ENCODE measurements at places on chromosomes 1 and 21.

GRCh38 chr21:42716074-42716473 lies 62.7 kb downstream of the PDE9A start:
- DNase-seq = no peak

GRCh38 chr1:14590411-14591180 lies 7.9 kb upstream of the KAZN start:
- no peak for DNase-seq

DNA sequence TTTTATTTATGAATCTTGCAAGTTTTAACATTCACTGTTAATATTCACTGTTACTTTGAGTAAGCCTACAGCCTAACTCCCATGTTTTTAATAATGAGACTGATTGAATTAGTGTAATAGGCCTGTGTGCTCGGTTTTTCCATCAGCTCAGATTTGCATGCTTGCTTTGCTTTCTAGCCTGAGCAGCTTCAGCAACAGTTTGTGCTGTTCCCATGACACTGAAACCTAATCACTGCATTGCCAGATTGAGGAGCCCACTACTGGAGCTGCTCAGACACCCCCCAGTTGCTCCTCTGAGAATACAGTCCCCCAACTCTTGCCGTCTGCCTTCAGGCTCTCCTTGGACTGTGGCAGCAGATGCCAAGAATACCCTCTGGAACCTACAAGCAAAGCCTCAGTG lies 695.4 kb downstream of the BRINP3 start:
- DNase-seq = no peak

- no peak for DNase-seq
Measured at GRCh38 chr1:245121523-245121922, 33.3 kb upstream of the KIF26B start.

GRCh38 chr1:41891199-41891896 lies 27.4 kb downstream of the HIVEP3 start:
- peak; percentile 18 for DNase-seq

GRCh38 chr1:93704052-93704451 lies 22.4 kb upstream of the BCAR3 start:
- no peak for DNase-seq

- DNase-seq = no peak
Measured at GRCh38 chr1:15985611-15986297, 9.9 kb upstream of the ZBTB17 start.

DNA sequence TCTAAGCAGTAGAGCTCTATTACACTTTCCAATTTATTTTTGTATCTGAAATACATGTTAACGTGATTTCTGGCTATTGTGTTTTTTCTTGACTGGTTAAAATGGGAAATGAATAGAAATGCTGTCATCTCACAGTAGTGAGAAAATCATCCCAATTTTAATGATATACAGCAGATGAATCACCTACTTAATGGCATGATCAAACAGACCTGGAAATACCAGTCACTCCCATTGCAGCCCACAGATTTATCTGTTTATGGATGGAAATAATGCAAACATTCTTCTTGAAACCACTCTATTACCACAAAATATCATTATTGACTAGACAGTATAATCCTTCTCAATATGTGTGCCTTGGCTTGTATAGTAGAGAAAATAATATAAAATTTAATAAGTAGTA lies 497.8 kb upstream of the ADAMTS5 start:
- no peak for DNase-seq

DNA sequence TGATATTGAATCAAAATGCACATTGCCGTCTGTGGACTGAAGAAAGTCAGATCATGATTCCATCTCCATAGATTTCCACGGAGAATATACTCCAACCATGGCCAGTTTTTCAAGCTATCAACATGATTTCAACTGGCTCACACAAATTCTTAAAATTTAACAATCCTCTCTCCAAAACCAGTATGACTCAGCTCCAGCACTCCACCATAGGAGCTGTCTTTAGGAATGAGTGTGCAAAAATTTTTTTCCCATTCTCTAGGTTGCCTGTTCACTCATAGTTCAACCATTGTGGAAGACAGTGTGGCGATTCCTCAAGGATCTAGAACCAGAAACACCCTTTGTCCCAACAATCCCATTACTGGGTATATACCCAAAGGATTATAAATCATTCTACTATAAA lies 40.8 kb downstream of the RGL1 start:
- DNase-seq = no peak

DNA sequence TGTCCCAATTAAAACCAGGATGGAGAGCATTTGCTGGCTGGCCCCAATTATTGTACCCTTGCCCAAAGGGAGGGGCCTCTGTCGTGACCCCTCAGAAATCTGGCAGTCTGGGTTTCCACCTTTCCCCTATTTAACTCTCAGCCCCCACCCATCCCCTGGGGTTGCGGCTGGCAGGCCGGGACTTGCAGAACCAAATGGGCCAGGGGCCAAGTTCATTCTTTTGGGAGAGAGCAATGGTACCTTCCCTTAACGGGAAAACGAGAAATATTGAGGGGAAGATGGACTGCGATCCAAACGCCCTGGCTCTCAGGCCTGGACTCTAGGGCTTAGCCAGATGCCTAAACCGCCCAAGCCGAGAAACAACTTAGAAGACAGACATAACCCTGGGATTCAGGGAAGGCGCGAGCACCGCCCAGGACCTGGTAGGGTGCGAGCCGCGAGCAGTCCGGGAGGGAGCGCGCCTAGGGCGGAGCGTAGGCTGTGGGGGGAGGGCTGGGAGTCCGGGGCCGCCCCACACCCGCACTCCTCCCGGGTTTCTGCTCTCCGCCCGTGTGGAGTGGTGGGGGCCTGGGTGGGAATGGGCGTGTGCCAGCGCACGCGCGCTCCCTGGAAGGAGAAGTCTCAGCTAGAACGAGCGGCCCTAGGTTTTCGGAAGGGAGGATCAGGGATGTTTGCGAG lies at the start of gene SLC27A3:
TSS of gene SLC27A3 (plus strand) at position 628 of the 678 bp plus-strand sequence. CDS start 91 bp downstream, outside the sequence.
- no peak for DNase-seq

GRCh38 chr1:53893999-53894636 lies at the start of gene DIO1:
TSS of gene DIO1 (plus strand) at chr1:53894187. CDS start at chr1:53894211, 24 bp downstream.
- no peak for DNase-seq

DNA sequence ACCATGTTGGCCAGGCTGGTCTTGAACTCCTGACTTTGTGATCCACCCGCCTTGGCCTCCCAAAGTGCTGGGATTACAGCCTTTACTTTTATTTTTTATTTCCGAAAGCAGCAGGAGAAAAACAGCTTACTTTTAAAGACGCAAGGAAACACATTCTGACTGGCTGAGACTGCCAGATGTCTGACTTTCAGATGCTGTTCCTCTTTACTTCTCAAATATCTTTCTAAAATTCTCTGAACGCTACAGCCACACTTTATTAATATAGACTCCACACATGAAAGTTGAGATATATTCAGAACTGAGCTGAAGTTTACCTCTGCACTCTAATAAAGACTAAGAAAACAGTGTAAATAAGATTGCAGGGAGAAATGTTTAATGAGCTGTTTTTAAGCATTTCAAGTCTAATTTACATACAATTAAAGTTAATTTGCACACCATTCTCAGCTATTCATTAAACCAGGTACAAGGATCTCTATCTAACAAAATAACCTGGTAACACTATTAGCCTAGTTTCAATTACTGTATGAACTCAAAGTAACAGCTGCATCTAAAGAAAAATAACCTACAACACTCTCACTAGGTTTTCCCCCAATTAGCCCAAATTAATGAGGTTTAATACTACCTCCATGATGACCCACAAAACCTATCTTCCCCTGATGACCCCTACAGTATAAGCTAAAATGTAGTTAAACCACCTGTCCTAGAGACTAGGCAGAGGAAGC lies 24.9 kb downstream of the WASF2 start:
- no peak for DNase-seq

GRCh38 chr1:45842786-45843185 lies 39.4 kb downstream of the MAST2 start:
- no peak for DNase-seq

DNA sequence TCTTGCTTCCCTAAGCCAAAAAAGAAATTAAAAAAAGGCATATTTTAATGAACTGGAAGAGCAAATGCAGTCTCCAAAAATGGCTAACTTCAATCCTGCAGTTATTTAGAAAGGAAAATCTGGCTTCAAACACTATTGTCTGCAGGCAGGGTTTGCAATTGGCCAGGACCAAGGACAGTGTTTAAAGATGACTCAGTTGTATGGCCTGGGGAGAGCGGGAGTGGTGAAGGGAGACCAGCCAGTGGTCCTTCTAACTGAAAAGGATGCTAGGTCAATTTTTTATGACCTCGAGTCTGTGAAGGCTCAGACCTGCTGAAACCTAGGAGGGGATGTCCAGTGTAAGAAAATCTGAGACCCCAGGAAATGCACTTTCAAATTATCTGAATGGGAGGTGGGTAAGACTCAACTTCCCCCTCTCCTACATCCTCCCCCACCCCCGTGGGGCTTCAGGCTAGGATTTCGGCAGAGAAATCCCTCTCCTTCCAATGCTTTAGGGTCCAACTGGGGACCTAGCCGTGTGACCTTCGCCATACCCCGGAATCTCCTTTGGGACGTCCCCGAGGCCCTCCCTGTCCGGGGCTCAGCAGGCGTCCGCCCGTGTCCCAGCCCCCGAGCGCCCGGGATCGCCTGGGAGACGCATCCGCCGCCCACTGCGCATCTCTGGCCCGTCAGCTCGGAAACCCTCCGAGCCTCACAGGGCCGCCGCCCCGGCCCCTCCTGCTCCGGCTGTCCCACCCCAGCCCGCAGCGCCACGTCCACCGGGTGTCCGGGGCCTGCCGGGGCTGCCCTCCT lies 602 bp upstream of the RIMKLA start:
- DNase-seq = no peak

GRCh38 chr21:33241846-33242245 lies 12.1 kb downstream of the IFNAR2 start:
- no peak for DNase-seq

All from T-helper 17 cell (primary cell).